ENCODE measurements at places on chromosomes 5 and 9.

DNA sequence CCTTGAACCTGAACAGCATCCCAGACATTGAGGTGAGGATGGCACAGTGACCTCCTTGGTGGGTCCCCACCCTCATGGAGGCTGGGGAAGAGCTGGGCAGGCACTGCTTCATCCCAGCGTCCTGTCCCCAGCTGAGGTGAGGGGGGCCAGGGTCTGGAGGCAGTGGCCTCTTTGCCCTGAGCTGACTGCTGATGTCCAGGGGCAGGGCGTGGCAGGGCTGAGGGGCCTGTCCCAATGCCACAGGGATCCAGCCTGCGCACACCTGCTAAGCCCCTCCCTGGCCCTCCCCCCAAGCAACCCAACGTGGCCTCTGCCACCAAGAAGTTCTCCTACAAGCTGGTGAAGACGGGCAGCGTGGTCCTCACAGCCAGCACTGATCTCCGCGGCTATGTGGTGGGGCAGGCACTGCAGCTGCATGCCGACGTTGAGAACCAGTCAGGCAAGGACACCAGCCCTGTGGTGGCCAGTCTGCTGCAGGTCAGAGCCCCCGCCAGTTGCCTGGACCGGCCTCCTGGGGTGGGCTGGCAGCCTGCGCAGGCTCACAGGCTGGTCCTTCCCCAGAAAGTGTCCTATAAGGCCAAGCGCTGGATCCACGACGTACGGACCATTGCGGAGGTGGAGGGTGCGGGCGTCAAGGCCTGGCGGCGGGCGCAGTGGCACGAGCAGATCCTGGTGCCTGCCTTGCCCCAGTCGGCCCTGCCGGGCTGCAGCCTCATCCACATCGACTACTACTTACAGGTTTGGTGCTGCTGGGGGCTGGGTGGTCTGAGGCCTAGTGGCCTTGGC lies 4.9 kb upstream of the EHMT1 start:
- no peak for DNase-seq

- no peak for DNase-seq
Measured at GRCh38 chr5:20649966-20650365, 662.0 kb upstream of the CDH18 start.

DNA sequence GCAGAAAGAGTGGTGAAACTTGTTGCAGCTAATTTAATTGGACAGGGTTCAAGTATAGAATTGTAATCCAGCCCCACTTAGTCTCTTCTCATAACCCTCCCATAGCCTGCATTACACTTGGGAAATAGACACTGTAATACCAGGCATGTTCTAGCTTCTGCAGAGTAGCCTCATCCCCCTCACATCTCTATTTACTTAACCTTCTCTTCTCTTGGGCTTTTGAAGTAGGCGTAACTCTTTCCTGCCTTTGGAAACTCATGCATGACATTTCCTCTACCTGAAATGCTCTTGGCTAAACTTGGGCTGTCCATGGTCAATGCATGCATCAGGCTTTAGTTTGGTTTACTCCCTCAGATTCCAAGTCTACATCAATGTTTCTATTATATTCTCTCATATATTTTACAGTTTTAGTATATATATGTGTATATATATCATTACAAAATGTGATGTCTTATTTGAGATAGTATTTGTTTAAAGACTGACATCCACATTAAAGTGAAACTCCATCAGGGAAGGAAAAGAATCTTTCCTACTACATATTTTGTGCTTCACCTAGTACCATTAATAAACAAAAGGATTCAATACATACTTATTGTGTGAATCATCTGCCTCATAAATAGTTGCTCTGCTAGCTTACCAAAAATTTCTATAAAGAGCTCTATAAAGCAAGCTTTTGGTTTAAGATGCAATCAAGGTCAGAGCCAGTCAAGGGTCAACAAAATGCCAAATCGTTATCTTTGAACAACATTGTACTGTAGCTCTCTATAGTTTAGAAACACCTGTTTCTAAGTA lies 1158.0 kb downstream of the MAT2B start:
- DNase-seq, result no peak

DNA sequence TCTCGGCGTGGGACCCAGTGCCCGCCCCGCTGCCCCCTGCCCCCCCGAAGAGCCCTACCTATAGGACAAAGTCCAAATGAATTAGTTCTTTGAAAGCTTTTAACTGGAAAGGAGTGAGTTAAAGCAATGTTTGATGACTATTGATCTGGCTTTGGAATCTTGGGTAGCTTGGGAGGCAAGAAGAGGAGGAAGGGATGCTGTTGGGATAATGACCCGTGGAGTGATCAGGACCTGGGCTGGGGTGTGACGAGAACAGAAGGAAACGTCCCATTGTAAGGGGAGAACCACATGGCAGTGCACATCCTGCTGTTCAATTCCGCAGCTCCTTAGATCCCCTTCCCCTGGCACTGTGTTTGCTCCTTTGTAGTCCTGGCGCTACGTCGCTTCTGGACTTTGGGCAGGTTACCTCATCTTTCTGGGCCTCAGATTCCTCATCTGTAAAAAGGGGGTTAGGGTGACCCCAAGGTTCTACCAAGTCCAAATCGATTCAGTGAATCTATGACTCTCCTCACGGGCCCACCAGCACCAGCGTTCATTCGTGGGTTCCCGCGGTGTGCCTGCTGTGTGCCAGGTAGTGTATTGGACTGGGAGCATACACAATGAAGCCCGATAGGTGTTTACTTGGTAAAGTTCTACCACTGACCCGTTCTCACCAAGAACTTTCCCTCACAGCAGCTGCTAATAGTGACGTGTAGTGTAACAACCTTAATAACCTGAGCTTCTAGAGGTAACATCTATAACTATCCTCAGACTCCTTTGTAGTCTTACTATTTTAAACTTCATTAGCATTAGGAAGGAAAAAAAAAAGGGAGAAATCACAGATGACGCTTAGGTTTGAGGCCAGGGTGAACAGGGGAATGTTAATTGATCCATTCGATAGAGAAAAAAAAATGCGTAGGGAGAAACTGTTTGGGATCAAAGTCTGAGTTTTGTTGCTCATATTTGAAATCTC lies 1.1 kb upstream of the NADK2 start:
- no peak for DNase-seq

- DNase-seq, result no peak
Measured at GRCh38 chr9:35984021-35984420, 26.1 kb upstream of the OR2S2 start.

DNA sequence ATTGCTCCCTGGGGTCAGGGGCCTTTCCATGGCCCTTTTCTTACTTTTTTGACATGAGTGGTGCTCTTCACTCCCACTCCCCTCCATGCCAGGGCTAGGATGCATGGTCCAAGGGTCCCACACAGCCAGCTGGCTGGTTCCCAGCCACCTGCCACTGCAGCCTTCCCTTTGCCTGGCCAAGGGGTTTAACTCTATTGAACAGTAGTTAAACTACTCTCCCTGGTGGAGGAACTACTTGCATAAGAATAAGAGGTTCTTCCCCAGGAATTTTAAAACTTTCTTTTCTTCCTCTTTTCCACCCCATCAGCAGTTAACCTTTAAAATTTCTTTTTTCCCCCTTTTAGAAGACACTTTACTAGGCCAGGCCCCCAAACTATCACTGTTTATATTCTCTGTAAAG lies 1532.8 kb upstream of the ACO1 start:
- no peak for DNase-seq

DNA sequence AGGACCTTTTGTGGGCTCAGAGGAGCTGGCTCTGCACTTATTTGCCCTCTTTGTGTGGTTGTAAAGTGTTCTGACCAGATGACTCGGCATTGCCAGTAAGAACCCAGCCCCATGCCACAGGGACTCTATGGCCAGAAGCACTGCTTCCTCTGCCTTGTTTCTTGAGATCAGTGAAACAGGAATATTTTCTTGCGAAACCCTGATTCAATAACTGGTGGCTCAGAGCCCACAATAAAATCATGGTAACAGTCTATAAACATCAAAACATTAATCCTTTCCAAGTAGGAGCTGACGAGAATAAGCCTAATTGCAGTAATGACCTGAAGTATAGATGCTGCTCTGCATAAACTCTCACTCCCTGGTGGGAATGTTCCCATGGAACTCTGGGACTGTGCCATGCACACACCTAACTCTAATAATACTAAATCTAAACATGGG lies 344.3 kb downstream of the ZNF608 start:
- peak; percentile 22 for DNase-seq

DNA sequence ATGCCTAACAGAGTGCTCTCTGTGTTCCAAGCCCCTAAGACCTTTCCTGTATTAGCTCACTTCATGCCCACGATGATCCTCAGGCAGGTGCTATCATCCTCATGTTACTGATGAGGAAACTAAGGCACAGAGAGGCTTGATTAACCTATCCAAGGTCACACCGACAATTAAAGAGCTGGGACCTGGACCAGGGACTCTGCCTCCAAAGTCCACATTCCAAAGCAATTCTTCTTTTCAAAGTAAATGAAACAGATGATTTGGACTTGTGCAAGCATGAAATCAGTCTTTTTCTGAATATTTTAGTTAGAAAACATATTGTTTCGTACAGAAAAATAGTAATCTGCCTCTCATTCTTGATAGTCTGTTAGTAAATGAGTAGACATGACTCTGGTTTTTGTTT lies 18.1 kb upstream of the RASEF start:
- DNase-seq, result no peak

- no peak for DNase-seq
Measured at GRCh38 chr9:113695440-113695851, 180.7 kb upstream of the ZNF618 start.

DNA sequence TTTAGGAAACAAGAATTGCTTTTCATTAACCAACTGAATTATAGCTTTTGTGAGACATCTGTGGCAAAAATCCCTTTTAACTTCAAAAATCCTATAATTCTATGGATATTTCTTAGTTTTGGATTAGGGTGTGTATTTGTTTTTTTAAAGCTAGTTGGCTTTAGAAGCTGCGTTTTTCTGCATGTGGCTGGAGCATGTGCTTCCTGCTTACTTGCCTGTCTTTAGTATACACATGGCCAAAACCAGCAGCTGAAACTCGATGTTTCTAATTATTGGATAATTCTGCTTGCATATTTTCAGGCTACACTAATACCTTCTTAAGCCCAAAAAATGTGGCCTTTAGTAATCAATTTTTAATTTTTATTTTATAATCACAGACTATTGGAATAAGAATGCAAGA lies 8.9 kb downstream of the RECK start:
- DNase-seq, result no peak

GRCh38 chr9:80951675-80952074 lies 737.7 kb downstream of the TLE1 start:
- DNase-seq, result no peak
